ENCODE measurements at places on chromosomes 11 and 22.

- DNase-seq = no peak
Measured at GRCh38 chr11:44326615-44327475, 16.9 kb upstream of the ALX4 start.

DNA sequence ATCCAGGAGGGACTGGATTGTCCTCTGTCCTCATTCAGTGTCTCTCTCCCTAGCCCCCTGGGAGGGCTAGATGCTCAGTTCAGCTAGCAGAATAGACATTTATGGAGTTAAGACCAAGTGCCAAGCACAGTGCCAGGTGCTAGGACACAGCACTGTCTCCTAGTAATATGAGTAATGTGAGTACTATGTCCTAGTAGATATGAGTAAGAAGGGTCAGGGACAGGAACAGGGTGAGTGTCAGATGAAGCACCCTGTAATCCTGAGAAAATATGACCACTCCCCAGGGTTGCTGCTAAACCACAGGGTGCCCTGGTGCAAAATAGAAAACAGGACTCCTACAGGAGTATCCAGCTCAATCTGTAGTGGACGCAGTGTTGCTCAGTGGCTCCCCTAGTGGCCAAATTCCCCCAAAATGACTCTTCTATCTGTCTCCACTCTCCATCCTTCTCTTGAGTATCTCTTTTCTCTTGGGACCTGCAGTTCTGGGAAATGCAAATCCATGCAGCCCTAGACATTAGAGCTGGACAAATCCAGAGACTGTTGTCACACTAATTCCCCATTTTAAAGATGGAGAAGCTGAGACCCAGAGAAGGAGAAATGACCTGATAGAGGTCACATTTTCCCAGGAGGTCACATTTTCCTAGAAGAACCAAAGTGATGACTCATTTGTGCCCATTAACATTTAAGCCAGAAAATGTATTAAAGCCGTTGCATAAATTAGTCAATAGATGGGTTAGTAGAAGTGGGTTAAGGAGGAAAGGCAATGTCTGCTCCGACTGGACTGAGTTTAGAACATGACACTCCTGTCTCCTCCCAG, 214.3 kb downstream of the NXPE2 start:
- DNase-seq = no peak

DNA sequence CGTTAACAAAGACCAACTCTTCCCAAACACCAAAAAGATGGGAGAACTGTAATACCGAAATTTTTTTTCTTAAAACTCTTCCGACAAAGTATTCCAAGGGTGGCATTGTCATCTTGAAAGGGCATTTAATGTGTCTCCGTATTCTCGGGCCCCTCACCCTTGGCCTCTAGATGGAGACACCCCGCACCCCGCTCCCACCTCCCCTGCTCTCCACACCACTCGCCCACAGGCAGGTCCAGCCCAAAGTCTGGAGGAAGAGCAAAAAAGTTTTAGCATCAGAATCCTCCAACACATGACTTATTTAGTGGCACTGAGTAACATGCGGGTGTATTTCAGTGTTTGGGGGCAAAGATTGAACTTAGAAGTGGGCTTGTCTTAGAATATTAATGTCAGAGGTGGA, 20.7 kb downstream of the SPATA19 start:
- DNase-seq = no peak

DNA sequence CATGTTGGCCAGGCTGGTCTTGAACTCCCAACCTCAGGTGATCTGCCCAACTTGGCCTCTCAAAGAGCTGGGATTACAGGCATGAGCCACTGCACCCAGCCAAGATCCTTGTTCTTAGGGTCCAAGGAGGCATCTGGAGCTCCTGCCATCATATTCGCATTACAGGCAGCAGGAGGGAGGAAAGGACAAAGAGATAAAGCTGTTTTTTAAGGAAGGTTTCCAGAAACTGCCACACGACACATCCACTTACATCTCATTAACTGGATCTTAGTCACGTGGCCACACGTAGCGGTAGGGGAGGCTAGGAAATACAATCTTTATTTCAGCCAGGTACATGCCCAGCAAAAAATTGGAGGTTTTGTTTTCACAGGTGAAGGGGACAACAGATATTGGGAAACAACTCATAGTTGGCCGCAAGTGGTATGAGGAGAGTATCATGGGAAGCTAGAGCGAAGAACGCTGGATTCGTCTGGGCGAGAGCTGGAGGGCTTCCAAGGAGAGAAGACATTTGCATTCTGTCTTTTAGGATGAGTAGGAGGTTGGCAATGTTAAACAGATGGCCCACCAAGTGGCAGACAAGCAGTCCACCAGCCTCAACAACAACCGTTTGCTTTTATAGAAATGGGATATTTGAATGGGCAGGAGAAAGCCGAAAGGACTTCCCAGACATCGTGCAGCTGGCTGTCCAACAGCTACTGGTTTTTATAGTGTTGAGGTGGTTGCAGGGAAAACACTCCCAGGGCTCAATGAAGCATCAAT, 39.2 kb upstream of the DMC1 start:
- DNase-seq = no peak

- no peak for DNase-seq
Measured at GRCh38 chr22:38163844-38164550, 17.6 kb downstream of the PLA2G6 start.
